ENCODE measurements at places on chromosomes 2 and 18.

- DNase-seq = no peak
Observed at GRCh38 chr18:3577281-3577855, 127.4 kb downstream of the TGIF1 start.

DNA sequence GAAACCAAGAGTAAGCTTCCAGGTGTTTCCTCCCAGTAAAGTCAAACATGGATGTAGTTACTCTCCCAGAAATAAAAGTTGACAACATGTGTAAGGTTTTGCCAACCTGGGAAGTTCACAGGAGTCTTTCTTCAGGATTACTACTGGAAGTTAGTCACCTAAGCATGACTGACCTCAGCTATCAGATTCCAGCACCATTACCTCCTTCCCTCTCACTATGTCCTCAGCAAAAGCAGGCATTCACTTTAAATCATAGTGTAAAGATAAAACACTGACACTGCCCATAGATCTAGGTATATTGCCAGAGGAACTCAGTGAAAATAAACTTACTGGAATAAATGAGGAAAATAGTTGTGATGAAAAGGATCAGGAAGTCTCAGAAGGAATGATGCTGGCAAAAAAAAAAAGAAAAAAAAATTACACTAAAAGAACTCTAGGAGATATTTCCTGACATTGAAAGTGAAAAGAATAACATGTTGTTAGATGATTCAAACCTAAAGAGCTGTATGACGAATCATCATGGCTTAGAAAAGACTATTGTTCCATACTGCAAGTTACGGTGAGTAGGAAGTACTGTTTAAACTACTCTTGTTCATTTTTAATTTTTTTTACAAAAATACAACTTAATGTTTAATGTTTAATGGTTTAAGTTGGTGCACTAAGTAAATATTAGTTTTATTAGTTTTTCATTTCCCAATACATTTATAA lies 484.5 kb upstream of the ZNF804A start:
- DNase-seq = no peak

DNA sequence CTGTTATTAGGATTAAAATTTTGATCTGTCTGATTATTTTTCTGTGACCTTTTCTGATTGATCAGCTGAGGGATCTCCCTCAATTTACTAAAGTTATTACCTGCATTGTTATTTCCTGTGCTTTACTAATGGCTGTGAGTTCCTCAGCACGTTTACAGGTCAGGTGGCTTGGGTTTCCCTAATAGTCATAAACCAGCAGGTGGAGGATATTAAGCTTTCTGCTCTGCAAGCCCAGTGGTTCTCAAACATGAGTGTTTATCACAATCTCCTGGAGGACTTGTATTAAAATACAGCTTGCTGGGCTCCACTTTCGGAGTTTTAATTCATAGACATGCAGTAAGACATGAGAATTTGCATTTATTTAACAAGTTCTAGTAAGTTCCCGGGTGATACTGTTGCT lies 22.4 kb upstream of the UGP2 start:
- no peak for DNase-seq

DNA sequence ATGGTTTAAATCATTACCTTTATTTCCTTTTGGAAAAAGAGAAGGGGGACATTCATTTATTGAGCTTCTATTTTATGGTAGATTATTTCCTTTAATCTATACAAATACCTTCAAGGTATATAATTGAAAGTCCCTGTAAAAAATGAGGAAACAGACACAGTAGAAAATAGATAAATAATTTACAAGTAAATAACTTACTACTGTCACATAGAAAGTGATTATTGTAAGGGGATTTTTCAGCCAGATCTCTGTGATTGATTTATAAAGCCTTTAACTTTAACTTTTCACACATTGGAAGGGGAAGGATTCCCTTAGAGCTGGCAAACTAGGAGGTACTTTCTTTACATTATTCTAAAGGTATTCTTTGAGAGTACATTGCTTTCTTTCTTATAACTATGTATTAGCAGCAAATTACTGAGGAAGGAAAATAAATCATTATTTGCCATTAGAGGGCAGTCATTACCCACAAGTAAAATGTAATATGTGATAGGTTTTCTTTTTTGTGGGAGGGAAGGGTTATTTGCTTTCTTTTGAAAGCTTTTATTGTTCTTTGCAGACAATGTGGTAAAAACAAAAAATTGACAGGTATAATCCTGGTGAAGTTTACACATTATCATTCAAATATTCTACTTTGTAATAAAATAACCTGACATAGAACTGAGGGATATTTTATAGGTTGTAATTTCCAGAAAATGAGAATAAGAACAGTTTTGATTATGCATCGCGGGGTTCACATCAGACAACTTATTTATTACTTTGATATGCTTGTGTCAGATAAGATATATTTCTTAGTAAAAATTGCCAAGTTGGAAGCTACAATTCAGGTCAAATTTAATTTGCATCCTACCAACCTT lies 24.8 kb upstream of the RPE start:
- no peak for DNase-seq

DNA sequence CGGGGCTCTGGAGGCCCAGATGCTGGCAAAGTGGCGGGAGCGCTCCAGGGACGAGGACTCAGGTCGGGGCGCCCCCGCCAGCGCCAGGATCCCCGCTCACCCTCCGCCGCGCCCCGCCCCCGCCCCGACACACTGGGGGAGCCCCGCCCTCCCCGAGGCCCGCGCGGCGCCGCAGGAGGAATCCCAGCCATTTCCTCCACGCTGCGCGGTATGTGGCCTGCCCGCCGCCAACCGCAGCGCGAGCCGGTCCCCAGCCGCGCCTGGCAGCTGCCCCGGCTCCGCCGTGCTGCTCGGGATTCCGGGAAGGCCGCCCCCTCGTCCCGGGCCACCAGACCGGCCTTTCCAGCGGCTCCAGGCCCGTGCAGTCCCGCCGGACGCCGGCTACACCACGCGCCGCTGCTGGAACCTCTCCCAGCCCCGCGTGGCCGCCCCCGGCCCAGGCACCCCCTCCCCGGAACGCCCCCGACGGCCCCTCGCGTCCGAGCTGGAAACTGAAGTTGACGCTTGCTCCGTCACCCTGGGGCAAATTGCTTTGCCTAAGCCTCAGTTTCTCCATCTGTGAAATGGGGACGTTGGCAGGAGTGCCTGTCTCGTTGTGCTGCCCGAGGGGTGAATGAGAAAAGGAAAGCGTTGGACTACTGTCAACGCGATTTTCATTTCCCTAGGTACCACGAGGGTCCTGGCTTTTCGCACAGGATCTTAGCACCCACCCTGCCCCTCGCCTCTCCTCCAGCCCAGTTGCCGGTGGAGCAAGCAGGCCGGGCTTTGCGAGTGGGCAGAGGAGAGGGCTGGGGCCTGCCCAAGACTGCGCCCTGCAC lies 53.6 kb downstream of the PKDCC start:
- DNase-seq = peak; percentile 78

DNA sequence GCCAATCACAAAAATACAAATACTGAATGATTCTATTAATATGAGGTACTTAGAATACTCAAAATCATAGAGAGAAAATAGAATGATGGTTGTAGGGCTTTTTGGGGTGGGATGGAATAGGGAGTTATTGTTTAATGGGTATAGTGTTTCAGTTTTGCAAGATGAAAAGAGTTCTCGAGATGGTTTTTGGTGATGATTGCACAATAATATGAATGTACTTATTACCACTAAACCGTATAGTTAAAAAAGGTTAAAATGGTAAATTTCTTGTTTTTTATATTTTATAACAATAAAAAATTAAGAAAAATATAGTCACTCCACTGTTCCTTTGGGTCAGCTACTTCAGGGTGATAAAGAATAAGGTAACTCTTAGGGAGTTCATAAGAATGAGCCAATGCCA lies 560.1 kb downstream of the TDRD15 start:
- no peak for DNase-seq

GRCh38 chr18:53489266-53489665 lies 735.2 kb downstream of the MBD2 start:
- DNase-seq = no peak

- no peak for DNase-seq
Observed at GRCh38 chr2:54364409-54364808, 91.7 kb upstream of the SPTBN1 start.

GRCh38 chr2:73133566-73134197 lies 20.9 kb upstream of the RAB11FIP5 start:
- no peak for DNase-seq

DNA sequence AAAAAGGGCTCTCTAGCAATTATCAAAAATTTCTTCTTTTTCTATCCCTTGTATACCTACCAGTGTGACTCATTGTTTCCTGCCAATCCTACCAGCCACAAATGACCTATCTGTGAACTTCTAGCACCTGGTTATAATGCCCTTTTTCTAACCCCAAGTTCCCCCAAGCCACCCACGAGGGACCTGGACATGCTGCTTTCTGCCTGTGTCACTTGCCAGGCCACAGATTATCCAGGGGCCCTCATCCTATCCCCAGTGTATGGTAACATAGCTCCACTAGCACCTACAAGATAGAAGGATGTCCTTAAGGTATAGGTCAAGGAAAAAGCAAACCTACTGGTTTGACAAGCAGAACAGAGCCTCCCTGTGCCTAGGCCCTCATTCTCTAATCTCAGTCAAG lies 26.8 kb downstream of the AAK1 start:
- no peak for DNase-seq

DNA sequence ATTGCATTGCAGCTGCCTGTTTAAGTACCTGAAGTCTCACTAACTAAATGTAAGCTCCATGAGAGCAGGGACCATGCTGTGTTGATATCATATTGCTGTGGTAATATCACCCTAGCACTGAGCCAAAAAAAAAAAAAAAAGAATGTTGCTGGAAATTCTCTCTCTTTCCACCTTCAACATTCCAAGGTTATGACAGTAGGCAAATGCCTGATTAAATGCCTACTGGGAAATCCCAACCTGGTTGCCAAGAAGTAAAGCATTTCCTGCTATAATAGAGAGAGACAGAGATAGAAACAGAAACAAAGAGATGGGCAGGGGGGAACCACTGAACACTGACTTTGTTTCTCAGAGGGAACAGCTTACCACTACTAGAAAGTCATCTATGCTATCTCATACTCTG lies 1604.2 kb downstream of the LRP1B start:
- DNase-seq = no peak

DNA sequence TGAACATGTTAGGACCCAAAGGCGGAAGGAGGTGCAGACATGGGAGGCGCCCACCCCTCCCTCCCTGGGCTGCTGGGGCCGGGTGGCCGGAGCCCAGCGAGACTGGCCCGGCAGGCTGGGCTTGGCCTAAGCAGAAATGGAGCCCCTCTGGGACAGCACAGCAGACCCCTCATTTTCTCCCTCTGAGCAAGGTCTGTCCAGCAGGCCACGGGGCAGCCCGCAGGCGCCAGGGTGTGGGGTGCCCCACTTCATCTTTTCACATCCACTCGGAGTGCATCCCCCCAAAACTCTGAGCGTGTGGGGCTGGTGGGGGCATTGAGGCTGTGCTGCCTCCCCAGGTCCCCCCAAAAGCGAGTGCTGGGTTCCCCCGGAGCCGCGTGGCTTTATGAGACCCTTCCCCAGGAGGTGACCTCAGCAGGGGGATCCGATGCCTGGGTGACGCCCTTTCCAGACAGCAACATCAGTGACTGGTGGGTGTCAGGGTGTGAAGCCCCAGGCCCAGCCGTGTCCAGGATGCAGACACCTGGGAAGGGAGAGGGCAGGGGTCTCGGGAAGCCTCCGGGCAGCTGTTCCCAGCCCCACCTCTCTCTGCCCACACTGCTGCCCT lies 36.7 kb upstream of the GPC1 start:
- DNase-seq = no peak

GRCh38 chr2:170679607-170680079 lies 35.5 kb upstream of the SP5 start:
- no peak for DNase-seq

DNA sequence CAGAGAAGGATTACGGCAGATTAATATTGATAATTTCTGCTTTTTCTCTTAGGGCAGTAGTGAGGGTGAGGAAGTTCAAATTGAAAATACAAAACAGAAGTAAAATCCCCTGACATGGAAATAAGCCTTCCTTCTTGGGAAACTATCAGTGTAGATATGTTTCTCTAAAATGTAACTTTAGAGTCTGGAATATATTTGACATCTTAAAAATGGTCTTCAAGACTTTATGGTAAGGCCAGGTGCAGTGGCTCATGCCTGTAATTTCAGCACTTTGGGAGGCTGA lies 33.0 kb downstream of the INPP5D start:
- no peak for DNase-seq

- no peak for DNase-seq
Observed at GRCh38 chr2:2845806-2846315, 514.8 kb upstream of the MYT1L start.

- no peak for DNase-seq
Observed at GRCh38 chr2:8149985-8150539, 531.8 kb upstream of the ID2 start.

DNA sequence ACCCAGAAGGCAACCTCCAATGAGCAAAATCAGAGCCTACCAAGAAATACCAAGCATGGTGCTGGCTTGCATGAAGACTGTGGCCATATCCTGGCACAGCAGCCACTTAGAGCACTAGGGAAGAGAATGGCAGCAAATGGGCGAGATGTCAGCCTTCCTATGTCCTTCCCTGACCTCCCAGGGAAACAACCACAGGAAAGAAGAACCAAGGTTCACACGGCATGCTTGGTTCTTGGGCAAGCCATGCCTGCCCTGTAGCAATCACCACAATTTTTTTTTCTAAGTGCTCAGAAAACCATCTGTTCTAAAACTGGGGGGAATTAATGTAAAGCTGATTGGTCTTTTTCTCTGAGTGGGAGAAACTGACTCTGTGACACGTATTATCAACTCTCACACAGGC lies 27.8 kb downstream of the GALNT14 start:
- no peak for DNase-seq

DNA sequence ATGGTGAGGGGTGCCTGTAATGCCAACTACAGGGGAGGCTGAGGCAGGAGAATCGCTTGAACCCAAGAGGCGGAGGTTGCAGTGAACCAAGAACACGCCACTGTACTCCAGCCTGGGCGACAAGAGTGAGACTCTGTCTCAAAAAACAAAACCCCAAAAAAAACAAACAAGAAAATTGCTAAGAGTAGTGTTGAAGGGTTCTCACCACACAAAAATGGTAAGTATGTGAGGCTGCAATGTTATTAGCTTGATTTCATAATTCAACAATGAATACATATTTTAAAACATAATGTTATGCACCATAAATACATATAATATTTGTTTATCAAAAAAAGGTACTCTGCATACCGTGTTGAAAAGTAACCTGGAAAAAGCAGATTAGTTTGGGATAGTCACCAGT lies 45.8 kb downstream of the PSMG2 start:
- DNase-seq = no peak

DNA sequence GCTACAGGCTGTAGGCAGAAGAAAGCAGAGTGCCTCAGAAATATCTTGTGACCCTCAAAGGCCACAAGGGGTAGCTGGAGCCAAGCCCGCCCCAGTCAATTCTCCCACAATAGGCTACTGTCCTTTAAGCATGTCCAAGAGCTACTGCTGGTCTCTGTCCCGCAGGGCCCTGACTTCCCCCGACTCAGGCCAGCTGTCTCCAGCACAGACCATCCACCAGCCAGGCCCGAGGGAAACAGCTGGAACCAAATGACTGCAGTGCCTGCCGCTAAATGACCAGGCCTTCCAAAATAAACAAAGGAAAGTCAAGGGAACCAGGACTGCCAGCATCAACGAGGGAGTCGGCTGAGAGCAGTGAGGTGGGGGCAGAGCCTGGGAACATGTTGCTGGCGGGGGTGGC lies 36.7 kb downstream of the MCFD2 start:
- DNase-seq = peak; percentile 65

GRCh38 chr2:201262718-201263117 lies 2.4 kb downstream of the CASP8 start:
- no peak for DNase-seq

- no peak for DNase-seq
Observed at GRCh38 chr2:235640377-235640776, 146.5 kb downstream of the AGAP1 start.

All from sciatic nerve (tissue), 2 donors.